ENCODE measurements at places on chromosomes 1 and 21. TPM values are rescaled to one million over a fixed set of nuclear protein-coding genes. Genes with fewer than 3 reads are reported as not detected.
A peak's percentile ranks its signal among the peaks of the same experiment; 100 is the strongest.

- H3K27me3 ChIP-seq: no peaks in the 10 kb centered on the region
- H3K4me3 ChIP-seq: no peak overlapping the region
- H3K4me1 ChIP-seq: peaks cover 3% of the 10 kb centered on the region
- no peak overlapping the region for H3K27ac ChIP-seq
- no peak for DNase-seq
Observed at GRCh38 chr1:74328851-74329250, 93.7 kb downstream of the TNNI3K start.

- no peaks in the 10 kb centered on the region for H3K36me3 ChIP-seq
- no peak overlapping the region for H3K4me3 ChIP-seq
- peaks cover 3% of the 10 kb centered on the region for H3K4me1 ChIP-seq
Observed at GRCh38 chr1:81999364-81999763, 198.6 kb downstream of the ADGRL2 start.

DNA sequence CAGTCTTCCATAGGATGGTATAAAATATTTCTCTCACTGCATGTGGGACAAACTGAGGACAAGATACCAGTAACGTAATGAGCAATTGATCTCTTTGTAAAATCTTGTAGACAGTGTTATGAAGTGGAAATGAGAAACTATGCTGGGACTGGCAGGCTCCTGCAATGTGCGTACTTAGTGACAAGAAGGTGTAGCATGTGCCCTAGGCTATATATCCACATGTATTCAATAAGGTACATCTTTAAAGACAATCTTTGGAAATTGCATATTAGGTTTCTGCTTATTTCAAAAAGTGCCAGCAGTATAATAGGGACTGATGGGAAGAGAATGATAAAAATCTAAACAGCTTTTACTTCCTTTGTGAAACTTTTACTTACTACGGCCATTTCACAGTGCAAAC is 81.9 kb upstream of the GREM2 start:
- H3K36me3 ChIP-seq: no peaks in the 10 kb centered on the region
- H3K4me1 ChIP-seq: no peaks in the 10 kb centered on the region
- H3K4me3 ChIP-seq: no peak overlapping the region
- DNase-seq: no peak
- no peaks in the 10 kb centered on the region for H3K27me3 ChIP-seq

- H3K27ac ChIP-seq: peak overlapping the region; percentile 75
- H3K4me1 ChIP-seq: peaks cover 9% of the 10 kb centered on the region
- no peaks in the 10 kb centered on the region for H3K36me3 ChIP-seq
- no peak for DNase-seq
- H3K27me3 ChIP-seq: no peaks in the 10 kb centered on the region
- no peak overlapping the region for H3K4me3 ChIP-seq
Observed at GRCh38 chr21:34182436-34182835, 109.1 kb downstream of the MRPS6 start.

- DNase-seq: no peak
- H3K27ac ChIP-seq: no peak overlapping the region
- H3K4me1 ChIP-seq: no peaks in the 10 kb centered on the region
- H3K4me3 ChIP-seq: no peak overlapping the region
Observed at GRCh38 chr1:199843861-199844260, 183.6 kb upstream of the NR5A2 start.

GRCh38 chr1:205528887-205529825 is 24.7 kb downstream of the CDK18 start:
- no peak overlapping the region for H3K27ac ChIP-seq
- H3K27me3 ChIP-seq: no peaks in the 10 kb centered on the region
- no peaks in the 10 kb centered on the region for H3K4me1 ChIP-seq
- peaks cover 2% of the 10 kb centered on the region for H3K36me3 ChIP-seq

GRCh38 chr21:24023936-24024335 is 1583.3 kb downstream of the MRPL39 start:
- no peak overlapping the region for H3K27ac ChIP-seq
- no peaks in the 10 kb centered on the region for H3K27me3 ChIP-seq
- H3K4me3 ChIP-seq: no peak overlapping the region
- DNase-seq: no peak
- no peaks in the 10 kb centered on the region for H3K4me1 ChIP-seq
- H3K36me3 ChIP-seq: no peaks in the 10 kb centered on the region

DNA sequence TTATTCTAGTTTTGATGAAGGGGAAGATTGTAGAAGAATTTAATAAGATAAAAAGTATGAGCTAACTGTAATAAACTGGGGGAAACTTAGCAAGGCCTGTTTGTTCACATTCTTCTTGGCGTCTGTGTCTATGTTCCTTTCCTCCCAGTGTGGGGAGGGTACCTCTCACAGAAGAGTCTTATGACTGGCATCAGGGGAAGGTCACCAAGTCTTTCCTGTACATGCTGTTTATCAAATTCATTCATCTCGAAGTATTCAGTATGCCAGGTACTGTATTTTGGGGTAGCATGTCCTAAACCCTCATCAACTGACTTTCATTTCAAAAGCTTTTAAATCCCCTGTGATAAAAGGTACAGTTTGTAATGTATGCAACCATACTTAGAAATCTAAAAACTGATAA is 78.4 kb downstream of the HS2ST1 start:
- H3K36me3 ChIP-seq: no peaks in the 10 kb centered on the region
- DNase-seq: no peak
- no peak overlapping the region for H3K27ac ChIP-seq
- H3K4me3 ChIP-seq: no peak overlapping the region

- no peak overlapping the region for H3K27ac ChIP-seq
- H3K36me3 ChIP-seq: no peaks in the 10 kb centered on the region
- H3K4me3 ChIP-seq: no peak overlapping the region
- no peaks in the 10 kb centered on the region for H3K27me3 ChIP-seq
- DNase-seq: no peak
- H3K4me1 ChIP-seq: no peaks in the 10 kb centered on the region
Observed at GRCh38 chr21:15517394-15517793, 212.4 kb upstream of the USP25 start.

GRCh38 chr1:183023146-183023600 is at the start of gene LAMC1:
LAMC1 (plus strand) TSS chr1:183023420; CDS start chr1:183023717, 297 bp downstream.
- peaks cover 4% of the 10 kb centered on the region for H3K4me1 ChIP-seq
- DNase-seq: peak; percentile 90
- H3K27ac ChIP-seq: peak within 1 kb of the TSS; percentile 100
- peak within 1 kb of the TSS; percentile 85 for H3K4me3 ChIP-seq
- H3K27me3 ChIP-seq: no peaks in the 10 kb centered on the region
- no peaks in the 10 kb centered on the region for H3K36me3 ChIP-seq

GRCh38 chr1:76835203-76835602 is 32.1 kb upstream of the ST6GALNAC5 start:
- no peak for DNase-seq
- no peaks in the 10 kb centered on the region for H3K27me3 ChIP-seq
- no peak overlapping the region for H3K4me3 ChIP-seq
- H3K4me1 ChIP-seq: no peaks in the 10 kb centered on the region
- H3K36me3 ChIP-seq: no peaks in the 10 kb centered on the region
- no peak overlapping the region for H3K27ac ChIP-seq

GRCh38 chr1:203057911-203058675 is 27.7 kb downstream of the MYOG start:
- no peak overlapping the region for H3K4me3 ChIP-seq
- no peak overlapping the region for H3K27ac ChIP-seq

DNA sequence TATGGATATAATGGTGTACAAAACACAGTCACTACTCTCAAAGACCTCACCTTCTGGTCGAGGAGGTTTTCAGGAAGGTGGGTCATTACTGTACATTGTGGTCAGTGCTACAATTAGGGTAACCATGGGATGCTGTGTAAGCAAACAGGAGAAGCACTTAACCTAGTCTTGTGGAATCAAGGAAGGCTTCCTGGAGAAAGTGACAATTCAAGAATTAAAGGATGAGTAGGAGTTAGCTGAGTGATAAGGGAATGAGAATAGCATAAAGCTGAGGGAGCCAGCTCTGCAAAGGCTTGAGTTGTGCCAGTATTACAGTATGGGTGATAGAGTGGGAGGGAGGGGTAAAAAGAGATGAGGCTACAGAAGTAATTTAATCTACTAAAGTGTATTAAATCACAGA is 17.2 kb downstream of the NEXN start:
- H3K4me1 ChIP-seq: no peaks in the 10 kb centered on the region
- H3K4me3 ChIP-seq: no peak overlapping the region
- H3K27me3 ChIP-seq: no peaks in the 10 kb centered on the region
- H3K36me3 ChIP-seq: no peaks in the 10 kb centered on the region

GRCh38 chr1:163331116-163331515 is 9.4 kb downstream of the NUF2 start:
- H3K27me3 ChIP-seq: no peaks in the 10 kb centered on the region
- no peaks in the 10 kb centered on the region for H3K4me1 ChIP-seq
- no peak overlapping the region for H3K4me3 ChIP-seq
- no peaks in the 10 kb centered on the region for H3K36me3 ChIP-seq

DNA sequence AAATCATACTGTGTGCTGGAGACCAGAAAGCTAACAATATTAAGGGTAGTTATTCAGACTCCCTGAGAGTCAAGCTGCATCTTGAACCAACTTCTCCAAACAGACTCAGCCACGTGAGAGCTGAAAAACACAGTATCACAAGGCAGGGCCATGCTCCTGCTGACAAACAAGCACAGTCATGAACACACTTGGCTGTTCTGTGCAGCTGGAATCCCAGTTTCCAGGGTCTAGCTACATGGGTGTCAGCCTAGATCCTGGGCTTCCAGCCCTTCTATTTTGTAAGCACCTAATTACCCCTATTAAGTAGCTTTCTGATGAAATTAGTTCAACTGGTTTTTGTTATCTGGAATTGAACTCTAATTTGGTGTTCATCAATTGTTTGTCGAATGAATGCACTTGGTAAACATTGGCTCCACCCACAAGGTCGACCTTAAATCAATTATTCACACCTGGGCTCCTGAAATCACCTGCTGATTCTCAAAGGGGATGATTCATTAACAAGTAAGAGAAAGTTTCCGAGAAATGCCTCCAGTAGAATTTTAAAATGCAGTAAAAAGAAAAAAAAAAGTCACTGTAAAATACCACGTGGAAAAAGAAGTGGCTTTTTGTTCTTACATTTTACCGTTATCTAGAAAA is 179.3 kb downstream of the ZC3H11B start:
- no peak overlapping the region for H3K4me3 ChIP-seq
- H3K36me3 ChIP-seq: no peaks in the 10 kb centered on the region
- H3K4me1 ChIP-seq: no peaks in the 10 kb centered on the region
- H3K27me3 ChIP-seq: no peaks in the 10 kb centered on the region
- no peak for DNase-seq

The GPR37L1 gene
- total RNA-seq: 0.06 TPM

The SIM2 gene
- not detected for total RNA-seq

The FALEC gene
- 0.99 TPM for total RNA-seq

The SELP gene
- total RNA-seq: 9.1 TPM

The UMODL1 gene
- not detected for total RNA-seq
